ENCODE measurements at places on chromosomes 7 and 10.
A peak's percentile ranks its signal among the peaks of the same experiment; 100 is the strongest.

- peak; percentile 3 for DNase-seq
Measured at GRCh38 chr10:29692121-29692539, 57.4 kb upstream of the SVIL start.

GRCh38 chr7:105323366-105323765, 65.4 kb downstream of the SRPK2 start:
- DNase-seq = no peak

DNA sequence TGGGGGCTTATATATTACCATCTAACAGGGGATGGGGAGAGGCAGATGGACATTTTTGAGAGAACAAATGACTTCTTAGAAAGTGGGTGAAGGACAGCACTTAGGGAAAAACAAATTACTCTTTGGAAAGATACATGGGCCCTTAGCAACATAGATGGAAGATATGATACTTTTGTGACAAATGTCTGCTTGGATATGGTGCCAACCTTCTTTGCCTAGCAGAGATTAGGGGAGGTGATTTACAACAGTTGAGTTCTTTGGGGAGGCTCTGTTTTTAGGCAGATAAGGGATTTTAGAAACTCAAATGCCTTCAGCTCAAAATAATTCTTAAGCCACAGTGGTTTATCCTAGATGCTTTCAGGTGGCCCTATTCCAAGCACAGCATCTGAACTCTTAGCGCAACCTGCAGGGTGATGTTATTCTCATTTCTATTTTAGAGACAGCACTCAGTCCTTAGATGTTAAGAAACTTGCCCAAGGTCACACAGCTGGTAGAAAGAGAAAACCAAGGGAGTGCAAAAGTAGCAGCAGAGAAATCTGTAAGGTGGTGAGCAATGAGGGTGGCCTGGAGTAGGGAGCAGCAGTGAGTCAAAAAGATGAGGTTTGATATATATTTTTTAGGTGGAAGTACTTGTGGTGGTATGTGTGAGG, 75.1 kb upstream of the KMT2E start:
- DNase-seq = no peak

- DNase-seq = no peak
Measured at GRCh38 chr7:106915873-106916272, 50.8 kb downstream of the PIK3CG start.

DNA sequence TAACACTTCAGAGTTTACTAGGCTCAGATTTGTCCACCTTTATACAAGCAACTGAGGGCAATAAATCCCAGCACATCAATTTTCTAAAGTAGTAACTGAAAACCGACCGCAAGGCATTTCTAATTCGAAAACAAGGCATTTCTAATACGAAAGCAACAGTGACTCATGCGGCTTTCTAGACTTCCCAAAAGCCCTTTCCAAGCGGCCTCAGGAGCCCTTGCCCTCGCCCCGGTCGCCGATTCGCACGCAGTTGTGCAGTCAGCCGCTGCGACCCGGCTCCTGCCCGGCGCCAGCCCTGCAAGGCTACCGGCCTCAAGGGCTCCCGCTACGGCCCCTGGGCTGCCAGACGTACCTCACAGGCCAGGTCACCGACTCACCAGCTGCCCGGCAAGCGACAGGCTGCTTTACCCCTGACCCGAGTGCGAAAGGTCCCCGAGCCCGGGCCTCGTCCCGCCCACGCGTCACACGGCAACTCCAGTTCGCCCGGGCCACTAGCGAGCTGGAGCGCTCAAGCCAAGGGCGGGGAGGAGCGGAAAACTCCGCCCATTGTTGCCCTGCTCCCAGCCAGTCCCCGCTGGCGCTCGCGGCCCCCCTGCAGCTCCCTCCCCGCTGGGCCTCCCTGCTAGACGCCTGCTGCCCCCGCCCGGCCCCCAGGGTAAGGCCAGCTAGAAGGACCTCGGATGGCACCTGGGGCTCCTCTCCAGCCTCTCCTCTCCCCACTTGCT, 7.3 kb downstream of the NCOA4 start:
- peak; percentile 73 for DNase-seq

DNA sequence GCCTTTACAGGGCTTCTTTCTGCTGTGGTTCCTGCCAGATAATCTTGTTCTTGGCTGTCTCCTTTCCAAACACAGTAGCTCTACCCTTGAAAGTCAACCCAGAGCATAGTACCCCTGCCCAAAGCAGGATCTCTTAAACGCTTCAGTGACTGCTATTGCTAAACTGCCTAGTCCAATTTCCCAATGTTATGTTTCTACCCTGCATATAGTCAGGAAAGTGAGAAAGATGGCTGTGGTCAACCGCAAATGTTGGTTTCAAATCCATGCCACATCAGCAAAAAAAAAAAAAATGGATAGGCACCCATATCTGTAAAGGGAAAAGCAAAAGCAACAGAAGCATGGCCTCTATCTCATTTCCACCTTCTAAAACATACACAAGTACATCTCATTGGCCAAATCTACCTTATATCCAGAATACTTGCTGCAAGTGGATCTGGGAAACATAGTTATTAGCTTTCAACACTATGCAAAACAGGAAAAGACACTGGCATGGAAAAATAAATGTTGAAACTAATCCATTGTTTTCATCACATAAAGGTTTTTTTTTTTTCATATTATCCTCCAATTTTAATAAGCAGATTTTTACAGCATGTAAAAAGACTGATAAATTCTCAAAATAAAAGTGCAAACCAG, 59.8 kb downstream of the DNAJC1 start:
- no peak for DNase-seq

- DNase-seq = no peak
Measured at GRCh38 chr10:132888898-132889490, 53.4 kb downstream of the CFAP46 start.

GRCh38 chr10:111498560-111498959, 421.7 kb downstream of the ADRA2A start:
- no peak for DNase-seq

GRCh38 chr7:106962751-106963150, 81.8 kb upstream of the PRKAR2B start:
- no peak for DNase-seq

- DNase-seq = no peak
Measured at GRCh38 chr10:66804962-66805361, 120.9 kb upstream of the LRRTM3 start.

DNA sequence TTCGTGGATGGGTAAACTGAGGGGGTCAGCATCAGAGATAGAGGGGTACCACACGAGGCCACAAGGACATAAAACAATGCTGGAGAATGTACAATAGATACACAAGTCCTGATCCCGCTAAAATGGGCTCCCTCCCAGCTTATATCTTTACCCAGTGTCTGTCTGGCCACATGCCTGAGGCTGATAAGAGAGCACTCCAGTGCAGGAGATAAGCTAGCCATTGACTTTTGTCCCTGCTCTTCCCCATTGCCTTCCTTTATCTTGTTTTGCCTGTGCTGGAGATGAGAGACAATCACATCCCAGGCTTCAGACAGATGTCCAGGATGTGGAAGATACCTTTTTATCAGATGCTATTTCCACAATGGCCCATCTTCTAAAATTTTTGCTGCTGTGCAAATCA, 6.0 kb downstream of the GAD2 start:
- DNase-seq = no peak

GRCh38 chr7:97390915-97391593, 273.6 kb downstream of the SDHAF3 start:
- no peak for DNase-seq

GRCh38 chr10:77286531-77287508, 350.8 kb downstream of the KCNMA1 start:
- no peak for DNase-seq

- DNase-seq = no peak
Measured at GRCh38 chr7:29091715-29092114, 54.6 kb downstream of the CPVL start.

DNA sequence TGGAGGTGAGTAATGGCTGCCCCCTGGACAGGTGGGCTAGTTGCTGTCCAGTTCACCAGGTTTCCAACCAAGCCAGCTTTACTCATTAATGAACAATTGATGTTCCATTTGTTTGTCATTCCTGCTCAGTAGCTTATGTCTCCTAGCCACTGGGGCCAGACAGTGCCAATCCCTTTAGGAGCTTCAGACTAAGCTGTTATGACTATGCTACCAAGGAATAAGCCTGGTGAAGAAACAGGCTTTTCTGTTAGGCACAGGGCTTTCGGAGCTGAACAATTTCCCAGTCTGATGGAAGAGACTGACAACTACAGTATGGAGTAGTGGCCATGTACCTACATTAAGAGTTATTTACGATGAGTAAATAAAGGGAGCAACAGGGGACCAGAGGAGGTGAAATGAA, 2.1 kb upstream of the FMC1 start:
- DNase-seq = no peak

DNA sequence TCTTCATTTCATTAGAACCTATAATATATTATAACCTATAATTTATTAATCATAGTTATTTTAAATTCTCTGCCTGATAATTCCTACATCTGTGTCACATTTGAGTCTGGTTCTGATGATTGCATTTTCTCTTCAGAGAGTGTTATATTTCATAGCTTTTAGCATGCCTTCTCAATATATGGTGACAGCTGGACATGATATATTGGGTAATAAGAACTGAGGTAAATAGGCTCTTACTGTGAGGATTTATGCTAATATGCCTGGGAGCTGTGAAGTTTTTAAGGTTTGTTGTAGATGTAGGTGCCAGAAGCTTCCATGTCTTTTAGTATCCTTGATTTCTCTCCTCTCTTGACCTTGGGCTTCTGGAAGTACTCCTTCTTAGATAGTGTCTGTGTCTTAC, 325.9 kb upstream of the SEMA3D start:
- no peak for DNase-seq
